ENCODE measurements at places on chromosomes 5 and 9.

- no peak for DNase-seq
Observed at GRCh38 chr5:14946815-14947620, 75.4 kb upstream of the ANKH start.

- DNase-seq, result no peak
Observed at GRCh38 chr9:37374892-37375291, 47.6 kb upstream of the GRHPR start.

- no peak for DNase-seq
Observed at GRCh38 chr5:91928754-91929521, 545.8 kb upstream of the ARRDC3 start.

DNA sequence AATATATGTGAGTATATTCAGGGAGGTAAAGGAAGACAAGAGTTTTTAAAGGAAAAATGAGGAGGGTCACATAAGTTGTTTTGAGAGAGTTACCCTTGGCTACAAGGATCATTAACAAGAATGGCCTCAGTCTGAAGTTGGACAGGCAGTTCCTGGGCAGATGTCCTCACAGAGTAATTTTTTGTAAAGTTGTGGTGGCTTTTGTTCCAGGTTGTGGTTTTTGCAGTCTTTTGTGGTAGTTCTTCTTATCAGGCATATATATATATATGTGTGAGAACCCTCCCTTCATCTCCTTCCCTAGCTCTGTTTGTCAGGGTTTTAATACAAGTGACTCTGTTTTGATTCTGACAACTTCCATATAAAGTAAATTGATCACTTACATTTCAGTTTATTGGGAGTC is 60.0 kb downstream of the CSNK1G3 start:
- DNase-seq, result no peak

DNA sequence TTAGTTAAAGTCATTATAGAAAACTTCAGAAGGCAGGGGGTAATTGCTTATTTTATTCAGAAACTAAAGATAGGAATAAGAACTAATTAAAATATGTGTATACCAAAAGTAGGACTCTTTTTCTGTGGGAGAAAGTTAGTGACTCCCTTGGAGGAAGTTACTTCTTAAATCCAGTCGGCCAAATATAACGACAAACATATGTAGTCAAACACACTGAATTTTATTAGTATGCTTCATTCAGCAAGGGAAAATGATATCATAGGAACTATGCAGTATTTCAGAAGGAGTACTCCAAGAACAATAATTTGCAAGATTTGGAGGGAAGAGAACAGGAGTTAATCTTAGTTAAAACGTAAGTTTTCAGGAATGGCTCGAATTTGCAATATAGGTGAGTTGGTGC is 432.6 kb downstream of the CYLC2 start:
- DNase-seq, result no peak

GRCh38 chr5:154351566-154351965 is 94.2 kb upstream of the SAP30L start:
- no peak for DNase-seq

DNA sequence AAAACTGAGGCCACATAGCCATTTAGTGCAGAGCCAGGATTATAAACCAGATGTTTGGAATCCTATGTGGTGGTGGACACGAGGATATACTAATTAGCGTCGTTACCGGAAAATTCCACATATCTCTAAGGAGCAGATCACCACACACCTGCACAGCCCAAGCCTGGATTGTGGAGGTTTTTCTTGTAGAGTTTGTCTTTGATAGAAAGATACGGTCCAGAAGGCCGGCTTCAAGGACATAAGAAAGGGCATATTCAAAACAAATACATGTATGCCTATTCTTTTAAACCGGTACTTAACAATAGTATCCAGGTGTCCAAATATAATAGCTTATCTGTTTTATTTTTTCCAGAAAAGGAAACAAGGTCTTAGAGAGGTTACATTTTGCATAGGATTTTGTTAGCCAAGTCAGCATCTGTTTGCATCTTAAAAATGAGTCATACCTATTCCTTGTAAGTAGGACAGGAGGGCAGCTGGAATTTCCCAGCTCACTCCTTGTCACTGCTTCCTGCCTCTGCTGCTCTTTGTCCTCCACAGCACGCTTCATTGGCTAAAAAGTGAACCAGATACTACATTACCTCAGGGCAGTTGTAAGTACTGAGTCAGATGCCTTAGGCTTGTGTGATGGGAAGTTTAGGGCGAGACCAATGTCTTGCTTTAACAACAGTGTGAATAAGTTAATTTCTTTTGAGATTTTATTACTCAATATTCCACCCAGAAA is 3.6 kb downstream of the TMC1 start:
- DNase-seq, result peak; percentile 4

DNA sequence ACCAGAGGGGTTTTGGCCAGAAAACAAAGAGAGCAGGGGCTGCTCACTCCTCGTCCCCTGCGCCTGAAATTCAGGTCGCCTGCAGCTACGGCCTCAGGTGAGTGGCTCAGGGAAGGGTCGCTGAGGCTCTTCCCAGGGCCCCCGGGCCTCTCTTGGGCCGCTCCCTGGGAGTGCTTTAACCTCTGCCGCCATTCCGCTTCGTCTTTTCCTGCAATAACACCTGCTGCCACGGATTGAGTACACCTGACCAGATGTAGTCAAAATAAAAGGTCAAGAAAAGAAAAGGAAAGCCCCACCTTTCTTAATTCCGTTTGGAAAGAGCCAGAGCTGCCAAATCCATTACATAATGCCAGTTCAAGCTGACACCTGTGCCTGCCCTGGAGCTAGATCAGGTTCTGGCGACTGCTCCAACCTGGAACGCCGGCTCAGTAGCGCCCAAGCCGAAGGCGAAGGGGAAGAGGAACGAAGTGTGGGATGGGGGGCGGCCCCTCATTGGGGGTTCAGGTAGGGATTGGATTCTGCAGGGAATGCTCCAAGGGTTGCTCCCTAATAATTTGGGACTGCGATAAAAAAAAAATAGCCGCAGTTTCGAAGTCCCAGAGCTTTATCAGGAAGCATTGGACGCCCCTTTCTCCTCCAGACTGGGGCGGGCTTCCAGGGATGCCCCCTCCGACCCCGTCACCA is 193.9 kb downstream of the MEF2C start:
- DNase-seq, result no peak

DNA sequence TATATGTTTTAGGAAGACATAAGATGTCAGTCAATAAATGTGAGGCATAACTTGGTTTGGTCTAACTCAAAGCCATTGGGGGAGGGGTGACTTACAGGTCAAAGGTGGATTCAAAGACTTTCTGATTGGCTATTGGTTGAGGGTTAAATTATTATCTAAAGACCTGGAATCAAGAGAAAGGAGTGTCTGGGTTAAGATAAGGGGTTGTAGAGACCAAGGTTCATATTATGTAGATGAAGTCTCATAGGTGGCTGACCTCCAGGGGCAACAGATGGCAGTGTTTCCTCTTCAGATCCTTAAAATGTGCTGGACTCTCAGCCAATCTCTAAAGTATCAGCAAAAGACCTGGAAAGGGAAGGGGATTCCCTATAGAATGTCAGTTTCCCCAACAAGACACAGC is 51.3 kb upstream of the MINAR2 start:
- DNase-seq, result no peak

DNA sequence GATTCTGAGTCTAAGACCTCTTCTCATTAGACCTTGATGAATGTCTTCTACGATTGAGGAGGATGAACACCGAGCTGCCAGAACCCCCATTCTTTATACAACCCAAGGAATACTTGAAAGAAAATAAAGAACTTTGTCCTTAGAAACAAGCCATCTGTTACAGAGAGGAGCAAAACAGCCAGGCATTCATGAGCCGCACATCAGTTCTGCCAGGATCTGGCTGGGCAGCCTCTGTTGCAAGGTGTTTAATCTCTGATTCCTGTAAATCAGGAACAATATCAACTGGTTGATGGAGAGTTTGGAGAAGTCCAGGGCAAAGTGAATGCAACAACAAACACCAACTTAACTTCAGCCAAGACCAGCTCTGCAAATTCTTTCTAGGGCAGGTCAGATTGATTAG is 165.5 kb upstream of the DMAC1 start:
- DNase-seq, result no peak

GRCh38 chr5:126488443-126489065 is 65.3 kb downstream of the GRAMD2B start:
- no peak for DNase-seq

DNA sequence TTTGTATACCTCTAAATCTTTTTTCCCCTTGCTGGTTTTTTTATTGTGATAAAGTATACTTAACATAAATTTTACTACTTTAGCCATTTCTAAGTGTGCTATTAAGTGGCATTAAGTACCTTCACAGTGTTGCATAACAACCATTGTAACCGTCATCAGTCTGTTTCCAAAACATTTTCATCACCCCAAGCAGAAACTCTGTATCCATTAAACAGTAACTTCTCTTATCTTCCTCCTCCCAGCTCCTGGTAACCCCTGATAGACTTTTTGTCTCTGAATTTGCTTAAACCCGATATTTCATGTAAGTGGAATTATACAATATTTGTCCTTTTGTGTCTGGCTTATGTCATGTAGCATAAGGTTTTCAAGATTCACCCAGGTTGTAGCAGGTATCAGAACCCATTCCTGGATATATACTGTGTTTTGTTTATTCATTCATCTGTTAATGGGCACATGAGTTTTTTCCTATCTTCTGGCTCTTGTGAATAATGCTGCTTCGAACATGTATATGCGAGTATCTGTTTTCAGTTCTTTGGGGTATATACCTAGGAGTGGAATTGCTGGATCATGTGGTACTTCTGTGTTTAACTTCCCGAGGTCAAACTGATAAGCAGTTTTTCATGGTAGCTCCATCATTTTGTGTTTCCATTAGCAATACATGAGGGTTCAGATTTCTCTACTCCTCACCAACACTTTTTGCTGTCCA is 66.4 kb downstream of the EHMT1 start:
- no peak for DNase-seq

- DNase-seq, result no peak
Observed at GRCh38 chr9:97220894-97221477, 86.5 kb upstream of the CCDC180 start.

GRCh38 chr9:85741095-85741874 is 469 bp downstream of the AGTPBP1 start:
- DNase-seq, result peak; percentile 25

DNA sequence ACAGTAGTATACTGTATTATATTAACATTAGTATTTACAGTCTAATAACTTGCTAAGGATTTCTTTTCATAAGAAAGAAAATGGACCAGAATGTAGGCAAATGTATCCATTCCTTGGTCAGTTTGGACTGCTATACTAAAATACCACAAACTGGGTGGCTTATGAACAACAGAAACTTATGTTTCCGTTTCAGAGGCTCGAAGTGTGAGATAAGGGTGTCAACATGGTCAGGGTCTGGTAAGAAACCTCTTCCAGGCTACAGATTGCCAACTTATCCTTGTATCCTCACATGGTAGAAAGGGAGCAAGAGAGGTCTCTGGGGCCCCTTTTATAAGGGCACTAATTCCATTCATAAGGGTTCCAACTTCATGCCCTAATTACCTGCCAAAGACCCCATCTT is 9.2 kb upstream of the ESM1 start:
- no peak for DNase-seq

GRCh38 chr9:112380825-112381221 is 915 bp downstream of the HSDL2 start:
- no peak for DNase-seq

GRCh38 chr9:111233963-111234362 is 96.1 kb downstream of the OR2K2 start:
- DNase-seq, result no peak

DNA sequence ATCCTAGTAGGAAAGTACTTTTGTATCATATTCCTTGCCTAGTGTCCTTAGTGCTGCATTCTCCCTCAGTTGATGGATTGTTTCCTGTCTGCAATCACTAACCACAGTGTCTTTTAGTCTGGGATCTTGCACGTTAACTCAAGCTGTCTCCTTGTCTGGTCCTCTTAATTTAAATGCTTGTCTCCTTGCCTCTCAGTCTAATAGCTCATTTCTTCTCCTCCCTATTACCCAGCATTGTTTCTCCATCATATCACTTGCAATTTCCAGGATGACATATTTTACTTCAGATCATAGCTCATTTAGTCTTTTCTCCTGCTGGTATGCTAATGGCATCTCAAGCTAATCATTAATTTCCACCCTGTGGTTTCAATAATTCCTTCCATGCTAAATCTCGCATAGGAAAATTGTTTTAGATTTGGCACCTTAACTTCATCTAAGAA is 2052.0 kb upstream of the C9orf72 start:
- DNase-seq, result no peak

- peak; percentile 58 for DNase-seq
Observed at GRCh38 chr5:40578501-40579451, 100.9 kb upstream of the PTGER4 start.

- no peak for DNase-seq
Observed at GRCh38 chr9:23361096-23361495, 464.9 kb downstream of the ELAVL2 start.

Data from stimulated activated CD8-positive, alpha-beta memory T cell treated with anti-CD3 and anti-CD28 coated beads, Interleukin-15, amount 100 ng/mL, for 48 hours (primary cell).